DMS53 (cell line): ENCODE measurements at places on chromosomes 1 and 21.

GRCh38 chr1:153190373-153190772, 12.9 kb upstream of the LELP1 start:
- DNase-seq = peak; percentile 12

DNA sequence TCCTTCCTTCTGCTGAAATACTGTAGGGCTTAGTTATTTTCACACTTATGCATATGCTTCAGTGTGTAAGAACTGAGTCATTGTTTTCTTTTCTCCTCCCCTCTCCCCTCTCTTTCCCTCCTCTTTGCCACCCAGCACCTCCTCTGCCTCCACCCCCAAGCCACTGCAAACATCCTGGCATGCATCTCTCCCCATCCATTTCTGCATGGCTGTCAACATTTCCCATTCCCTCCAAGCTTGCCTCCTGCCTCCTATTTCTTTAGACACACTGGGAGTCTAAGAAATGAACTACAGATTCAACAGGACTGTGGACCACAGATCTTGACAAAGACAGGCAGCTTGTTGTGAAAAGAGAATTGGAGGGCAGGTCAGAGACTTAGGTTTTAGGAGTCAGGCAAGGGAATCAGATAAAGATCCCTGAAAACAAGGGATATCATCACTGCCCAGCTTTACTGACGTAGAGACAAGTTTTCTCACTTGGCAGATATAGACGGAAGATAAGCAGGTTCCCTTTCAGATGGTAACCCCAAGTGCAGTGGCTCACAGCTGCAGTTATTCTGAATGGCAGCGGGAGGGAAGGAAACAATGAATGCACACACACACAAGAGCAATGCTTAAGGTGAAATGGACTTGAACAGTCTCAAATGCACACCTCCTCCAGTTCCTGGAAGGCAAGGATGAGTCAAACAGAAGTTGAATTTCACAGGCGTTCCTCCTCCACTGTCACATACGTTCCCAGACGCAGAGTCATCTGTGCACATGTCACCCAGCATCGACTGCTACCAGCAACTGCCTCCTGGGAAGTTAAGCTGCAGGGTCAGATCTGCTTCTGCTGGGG, 56.1 kb downstream of the HIVEP3 start:
- peak; percentile 78 for DNase-seq

- DNase-seq = no peak
These were observed 20.7 kb downstream of the FNBP1L start for GRCh38 chr1:93468662-93469061.

DNA sequence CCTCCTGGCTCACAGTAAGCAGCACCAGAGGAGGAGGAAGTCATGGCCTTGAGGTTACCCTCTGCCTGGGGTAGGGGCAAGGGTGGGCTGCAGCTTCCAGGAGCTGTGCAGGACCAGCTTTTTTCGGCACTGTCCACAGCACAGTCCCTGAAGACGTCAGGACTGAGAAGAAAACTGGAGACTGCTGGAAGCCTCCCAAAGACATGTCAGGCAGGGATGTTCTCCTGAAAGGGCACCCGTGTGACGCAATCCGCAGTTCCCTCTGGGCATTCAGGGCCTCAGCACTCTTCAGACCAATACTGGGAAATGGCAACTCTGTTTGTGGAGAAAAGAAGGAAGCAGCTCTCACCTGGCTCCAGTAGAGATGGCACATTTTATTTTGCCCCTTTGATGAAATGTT, 64.8 kb upstream of the TENT5C start:
- DNase-seq = no peak

DNA sequence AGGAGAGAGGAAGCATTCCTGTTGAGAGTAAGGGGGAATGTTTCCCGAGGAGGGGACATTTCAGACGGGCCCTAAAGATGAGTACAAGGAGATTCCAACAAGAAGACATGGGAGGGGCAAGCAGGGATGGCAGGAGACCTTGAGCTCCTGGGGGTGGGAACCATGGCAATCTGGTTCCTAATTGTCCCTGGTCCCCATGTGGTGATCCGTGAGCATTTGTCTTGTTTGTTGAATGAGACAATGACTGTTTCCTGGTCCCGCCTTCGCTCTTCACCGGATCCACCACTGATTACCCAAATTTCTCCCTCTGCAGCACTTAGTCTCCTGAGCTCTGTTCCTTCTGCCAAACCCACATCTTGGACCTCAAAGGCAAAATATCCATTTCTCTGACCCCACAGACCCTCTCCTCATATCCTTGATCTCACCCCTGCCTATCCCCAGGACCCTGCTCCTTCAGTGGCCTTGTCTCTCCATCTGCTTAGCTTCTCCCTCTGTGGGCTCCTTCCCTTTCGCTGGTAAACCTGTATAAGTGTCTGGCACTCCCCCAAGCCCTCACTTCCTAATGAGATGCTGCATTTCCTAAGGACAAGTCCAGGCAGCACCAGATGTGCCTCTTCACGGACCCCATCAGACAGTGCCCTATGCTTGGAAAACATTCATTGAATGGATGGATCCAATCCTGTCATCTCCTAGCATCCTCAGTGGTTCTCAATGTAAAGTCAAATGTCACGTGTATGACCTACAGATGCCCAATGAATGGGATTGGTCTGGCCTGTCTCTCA, 8.3 kb upstream of the CSF1 start:
- DNase-seq = no peak

- DNase-seq = no peak
These were observed 7.9 kb upstream of the AQP10 start for GRCh38 chr1:154313066-154313356.

- DNase-seq = no peak
These were observed 415.6 kb downstream of the NPHP4 start for GRCh38 chr1:5576673-5577065.

GRCh38 chr1:39539252-39539790, 37.3 kb downstream of the PABPC4 start:
- peak; percentile 92 for DNase-seq
